Activated CD4-positive, alpha-beta T cell treated with anti-CD3 and anti-CD28 coated beads, Interleukin-2, amount 50 U/mL, for 1 hour (primary cell): ENCODE measurements at places on chromosomes 3 and 15.

- no peak for DNase-seq
Measured at GRCh38 chr3:192040282-192041043, 579.5 kb downstream of the PYDC2 start.

- no peak for DNase-seq
Measured at GRCh38 chr3:194468086-194468485, 18.7 kb downstream of the ATP13A3 start.

DNA sequence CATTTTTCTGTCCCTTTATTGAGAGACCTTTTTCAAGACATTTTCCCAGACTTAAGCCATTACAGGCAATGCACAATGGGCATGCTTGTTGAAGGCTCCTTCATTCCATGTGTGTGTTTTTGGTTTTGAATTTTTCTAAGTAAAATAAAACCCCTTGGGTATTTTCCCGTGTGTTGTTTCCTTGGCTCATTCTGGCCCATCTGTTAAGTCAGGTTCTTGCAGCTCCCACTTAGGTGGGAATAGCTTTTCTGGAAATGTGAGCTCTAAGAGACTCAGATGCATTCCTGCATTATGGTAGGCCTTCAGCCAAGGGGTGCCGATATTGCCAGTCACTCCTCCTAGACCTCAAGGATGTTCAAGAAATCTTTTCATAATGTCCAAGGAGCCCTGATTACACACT, 314.9 kb downstream of the CACNA2D3 start:
- no peak for DNase-seq

DNA sequence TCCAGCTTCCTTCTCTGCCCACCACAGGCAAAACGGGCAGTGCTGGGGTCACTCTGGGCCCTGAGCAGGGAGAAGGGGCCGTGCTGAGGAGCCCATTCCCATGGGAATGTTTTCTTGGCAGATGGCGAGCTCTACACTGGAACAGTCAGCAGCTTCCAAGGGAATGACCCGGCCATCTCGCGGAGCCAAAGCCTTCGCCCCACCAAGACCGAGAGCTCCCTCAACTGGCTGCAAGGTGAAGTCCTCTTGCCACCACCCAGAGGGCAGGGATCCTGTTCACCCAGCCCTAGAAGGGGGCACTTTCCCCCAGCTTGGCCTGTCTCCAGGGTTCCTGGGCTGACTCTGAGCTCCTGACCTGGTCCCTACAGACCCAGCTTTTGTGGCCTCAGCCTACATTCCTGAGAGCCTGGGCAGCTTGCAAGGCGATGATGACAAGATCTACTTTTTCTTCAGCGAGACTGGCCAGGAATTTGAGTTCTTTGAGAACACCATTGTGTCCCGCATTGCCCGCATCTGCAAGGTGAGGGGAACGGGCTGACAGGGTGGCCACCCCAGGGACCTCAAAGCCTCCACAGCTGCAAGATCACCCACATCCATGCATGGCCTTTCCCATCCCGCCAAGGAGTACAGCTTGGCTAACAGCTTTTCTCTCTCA, 12.4 kb downstream of the CIB1 start:
- no peak for DNase-seq

GRCh38 chr15:64462492-64462891, 2.1 kb downstream of the ZNF609 start:
- no peak for DNase-seq

DNA sequence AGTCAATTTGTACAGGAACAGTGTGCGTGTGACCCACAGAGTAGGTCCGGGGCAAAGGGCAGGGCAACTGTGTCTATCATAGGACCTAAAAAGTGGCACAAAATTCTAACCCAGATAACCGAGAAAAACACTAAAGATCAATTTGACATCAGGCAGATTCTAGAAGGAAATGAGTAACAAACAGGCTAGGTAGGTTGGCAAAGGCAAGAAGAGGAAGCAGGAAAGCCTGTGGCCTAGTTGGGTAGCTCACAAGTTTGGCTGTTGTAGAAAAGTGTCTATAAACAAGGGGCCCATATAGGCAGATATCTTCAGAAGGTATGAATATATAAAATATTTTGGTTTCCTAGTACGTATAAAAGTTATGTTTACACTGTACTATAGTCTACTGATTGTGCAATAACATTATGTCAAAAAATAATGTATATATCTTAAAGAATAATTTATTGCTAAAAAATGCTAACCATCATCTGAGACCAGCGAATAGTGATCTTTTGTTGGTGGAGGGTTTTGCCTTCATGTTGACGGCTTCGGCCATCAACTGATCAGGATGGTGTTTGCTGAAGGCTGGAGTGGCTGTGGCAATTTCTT, 13.3 kb upstream of the OR5K1 start:
- DNase-seq, result no peak

DNA sequence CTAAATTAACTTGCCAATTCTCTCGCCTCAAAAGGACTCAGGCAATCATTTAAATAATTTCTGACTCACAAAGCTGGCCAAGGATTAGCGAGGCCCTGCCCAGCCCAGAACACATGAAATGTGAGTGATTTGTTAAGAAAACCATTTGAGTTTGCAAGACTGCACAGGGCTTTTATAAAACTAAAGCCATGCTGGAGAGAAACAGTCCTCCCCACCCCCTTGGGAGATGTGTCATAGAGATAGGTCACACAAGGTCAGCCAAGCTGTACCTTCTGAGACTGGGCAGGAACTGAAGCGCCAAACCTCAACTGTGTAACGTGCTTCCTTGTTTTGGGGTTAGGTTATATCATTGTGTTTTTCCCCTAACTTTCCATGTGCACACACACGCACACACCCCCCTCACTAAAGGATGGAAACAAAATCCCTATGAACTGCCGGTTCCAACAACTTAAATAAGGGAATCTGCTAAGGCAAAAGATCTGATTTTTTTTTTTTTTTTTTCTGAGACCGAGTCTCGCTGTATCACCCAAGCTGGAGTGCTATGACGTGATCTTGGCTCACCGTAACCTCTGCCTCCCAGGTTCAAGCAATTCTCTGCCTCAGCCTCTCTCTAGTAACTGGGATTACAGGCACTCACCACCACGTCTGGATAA, 8.1 kb downstream of the SPATA12 start:
- no peak for DNase-seq

- DNase-seq, result no peak
Measured at GRCh38 chr3:71621825-71622537, 38.5 kb upstream of the FOXP1 start.

GRCh38 chr3:197023998-197024651, 5.5 kb downstream of the MELTF start:
- DNase-seq, result no peak

- DNase-seq, result no peak
Measured at GRCh38 chr3:102733791-102734563, 299.2 kb downstream of the ZPLD1 start.

DNA sequence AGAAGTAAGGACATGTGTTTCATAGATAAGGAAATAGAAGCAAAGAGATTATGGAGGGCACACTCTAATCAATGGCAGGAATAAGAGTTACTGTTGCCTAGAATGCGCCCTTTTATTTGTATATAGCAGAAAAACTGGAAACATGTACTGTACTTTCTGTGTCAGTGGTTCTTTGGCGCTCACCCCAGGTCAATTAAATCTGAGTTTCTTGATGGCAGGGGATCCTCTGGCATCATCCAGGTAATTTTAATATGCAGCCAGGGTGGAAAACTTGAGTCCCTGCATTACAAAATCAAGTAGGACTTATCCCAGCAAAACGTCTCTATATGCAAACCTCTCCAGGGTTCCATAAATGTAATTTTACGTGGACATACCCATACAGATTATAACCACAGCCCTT, 284.1 kb downstream of the IL5RA start:
- no peak for DNase-seq

DNA sequence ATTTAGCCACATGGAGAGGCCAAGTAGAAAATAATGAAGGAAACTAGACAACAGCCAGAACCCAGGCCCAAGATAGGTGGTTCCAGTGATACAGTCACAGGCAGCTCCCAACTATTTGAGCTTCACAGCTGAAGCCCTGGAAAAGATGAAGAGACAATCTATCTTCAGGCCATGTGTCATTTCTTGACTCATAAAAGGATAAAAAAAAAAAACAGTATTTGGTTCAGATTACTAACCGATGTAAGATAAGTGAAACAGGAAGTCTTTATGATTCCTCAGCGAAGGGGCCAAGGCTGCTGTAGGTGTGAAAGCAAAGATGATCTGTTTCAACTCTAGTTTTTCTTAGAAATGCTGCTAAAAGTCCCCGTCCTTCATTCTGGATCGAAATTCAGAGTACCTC, 394.6 kb downstream of the ZNF385D start:
- no peak for DNase-seq

DNA sequence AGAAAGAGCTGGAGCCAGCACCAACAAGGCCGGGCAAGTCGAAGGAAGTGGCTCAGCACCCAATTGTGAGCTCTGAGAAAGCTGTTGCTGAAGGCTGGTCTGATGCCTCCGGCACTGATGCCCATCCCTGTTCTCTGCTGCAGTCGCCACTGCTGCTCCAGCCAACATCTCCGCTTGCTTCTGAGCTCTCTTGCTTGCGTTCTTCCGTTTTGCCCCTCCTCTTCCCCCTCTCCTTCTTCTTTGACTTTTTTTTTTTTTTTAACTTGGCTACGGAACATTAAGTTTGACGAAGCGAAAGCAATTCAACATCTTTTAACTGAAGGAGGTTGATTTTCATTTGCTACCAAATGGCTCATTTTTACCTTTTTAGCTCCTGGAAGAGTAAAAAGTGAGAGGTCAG, 442.9 kb downstream of the MCTP2 start:
- no peak for DNase-seq

- no peak for DNase-seq
Measured at GRCh38 chr15:66072616-66073361, 180.8 kb downstream of the MEGF11 start.

- DNase-seq, result no peak
Measured at GRCh38 chr15:38864827-38865581, 300.4 kb upstream of the RASGRP1 start.

DNA sequence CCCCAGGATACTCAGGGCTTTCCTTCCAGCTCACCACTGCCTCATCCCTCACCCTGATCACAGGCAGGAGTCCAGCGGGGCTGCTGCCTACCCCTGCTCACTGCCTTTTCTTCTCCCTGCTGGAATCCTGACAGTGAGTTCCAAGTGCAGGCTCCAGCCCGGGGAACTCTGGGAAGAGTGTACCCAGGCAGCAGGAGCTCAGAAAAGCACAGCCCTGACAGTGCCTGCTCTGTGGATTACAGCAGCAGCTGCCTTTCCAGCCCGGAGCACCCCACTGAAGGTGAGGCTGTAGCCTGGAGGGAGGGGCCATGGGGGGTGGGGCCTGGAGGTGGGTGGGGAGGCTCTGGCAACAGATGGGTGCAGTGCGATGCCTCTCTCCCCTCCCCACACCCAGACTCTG, 6.1 kb upstream of the JMJD7 start:
- no peak for DNase-seq

GRCh38 chr3:23829242-23829934, 23.6 kb downstream of the UBE2E1 start:
- no peak for DNase-seq

GRCh38 chr3:179108086-179108485, 36.5 kb upstream of the ZMAT3 start:
- DNase-seq, result no peak

DNA sequence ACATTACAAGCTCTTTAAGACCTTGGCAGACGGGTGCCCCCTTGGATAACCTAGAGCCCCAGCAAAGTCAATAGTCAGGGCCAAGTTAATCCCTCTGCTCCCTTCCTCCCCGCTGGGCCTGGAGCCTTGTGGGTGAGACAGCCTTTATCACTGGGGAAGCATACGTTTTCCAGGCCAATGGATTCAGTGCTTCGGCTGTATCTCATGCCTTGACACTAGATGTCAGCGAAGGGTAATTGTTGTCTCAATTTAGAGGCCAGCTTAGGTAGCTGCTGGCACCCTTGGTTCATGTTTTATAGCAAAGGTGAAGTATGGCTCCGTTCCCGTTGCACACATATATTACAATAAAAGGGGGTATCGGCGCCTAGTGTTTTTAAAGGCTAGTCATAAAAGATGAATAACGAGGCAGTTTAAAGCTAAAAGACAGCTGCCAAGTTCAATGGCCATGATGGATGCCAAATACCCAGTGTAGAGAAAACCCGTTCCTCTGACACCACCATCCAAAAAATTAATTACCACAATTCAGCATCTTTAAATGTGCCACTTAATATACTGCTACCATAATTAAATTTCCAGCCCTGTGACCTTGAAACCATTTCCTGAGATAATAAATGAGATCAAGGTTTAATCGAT, 52.3 kb upstream of the BNIP2 start:
- no peak for DNase-seq

- no peak for DNase-seq
Measured at GRCh38 chr3:196872316-196872715, 4.6 kb downstream of the SENP5 start.

DNA sequence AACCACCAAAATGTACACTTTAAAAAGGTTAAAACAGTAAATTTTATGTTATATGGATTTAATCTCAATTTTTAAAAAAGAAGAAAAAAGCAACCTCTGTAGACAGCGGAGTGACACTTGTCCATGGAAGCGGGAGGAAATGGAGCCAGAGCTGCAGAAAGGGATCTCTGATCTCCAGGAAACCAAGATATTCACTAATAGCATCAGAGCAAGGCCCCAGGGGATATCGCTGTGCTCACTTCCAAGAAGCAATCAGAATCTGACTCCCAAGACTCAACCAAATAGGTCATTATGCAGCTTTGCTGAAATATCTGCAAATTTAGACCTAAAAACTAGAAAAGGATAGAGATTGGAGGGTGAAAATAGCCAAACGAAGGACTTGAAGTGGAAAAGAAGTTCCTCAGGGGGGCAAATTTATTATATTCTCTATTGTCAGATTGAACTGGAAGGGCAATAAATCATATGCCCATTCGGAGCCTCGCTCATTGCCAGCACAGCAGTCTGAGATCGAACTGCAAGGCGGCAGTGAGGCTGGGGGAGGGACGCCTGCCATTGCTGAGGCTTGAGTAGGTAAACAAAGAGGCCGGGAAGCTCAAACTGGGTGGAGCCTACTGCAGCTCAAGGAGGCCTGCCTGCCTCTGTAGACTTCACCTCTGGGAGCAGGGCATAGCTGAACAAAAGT, 62.0 kb upstream of the ATP2C1 start:
- DNase-seq, result no peak
